Activated T-cell treated with anti-CD3 and anti-CD28 coated beads for 24 hours (primary cell): ENCODE measurements at places on chromosomes 7 and 10.

GRCh38 chr10:416091-416515 lies 273.4 kb downstream of the DIP2C start:
- no peak for DNase-seq

- DNase-seq = peak; percentile 62
These were observed 28.2 kb downstream of the PFKP start for GRCh38 chr10:3095373-3096139.

DNA sequence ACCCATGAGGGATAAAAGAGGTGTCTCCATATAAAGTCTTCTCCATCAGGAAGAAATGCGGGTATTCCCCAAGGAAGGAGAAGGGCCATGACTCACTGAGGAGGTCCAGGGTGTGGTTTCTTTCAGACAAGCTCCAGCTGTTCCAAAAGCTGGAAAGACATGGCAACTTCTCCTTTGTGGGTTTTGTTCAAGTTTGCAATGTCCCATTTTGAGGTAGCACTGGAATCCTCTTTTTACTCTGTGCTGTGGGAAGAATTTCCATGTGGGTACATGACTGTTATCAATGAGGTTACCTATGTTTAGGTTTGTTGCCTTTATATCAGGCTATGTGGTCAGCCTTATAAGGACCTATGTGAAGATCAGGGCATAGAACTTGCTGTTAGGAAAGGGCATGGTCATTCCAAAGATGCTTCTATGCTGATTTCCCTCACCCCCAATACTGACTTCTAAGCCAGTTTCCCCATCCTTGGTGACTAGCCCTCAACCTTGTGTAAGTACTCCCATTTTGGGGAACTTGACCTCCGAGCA lies 697.5 kb downstream of the INHBA start:
- DNase-seq = no peak

- DNase-seq = peak; percentile 70
These were observed 561 bp upstream of the HNRNPF start for GRCh38 chr10:43409385-43410109.

GRCh38 chr10:119818889-119819270 lies 53.8 kb downstream of the MCMBP start:
- DNase-seq = no peak

- DNase-seq = no peak
These were observed 526.6 kb downstream of the GLRX3 start for GRCh38 chr10:130662775-130663174.

- no peak for DNase-seq
These were observed 226.9 kb downstream of the TNS3 start for GRCh38 chr7:47354831-47355541.

- DNase-seq = no peak
These were observed 19.6 kb upstream of the SCIN start for GRCh38 chr7:12550956-12551355.

DNA sequence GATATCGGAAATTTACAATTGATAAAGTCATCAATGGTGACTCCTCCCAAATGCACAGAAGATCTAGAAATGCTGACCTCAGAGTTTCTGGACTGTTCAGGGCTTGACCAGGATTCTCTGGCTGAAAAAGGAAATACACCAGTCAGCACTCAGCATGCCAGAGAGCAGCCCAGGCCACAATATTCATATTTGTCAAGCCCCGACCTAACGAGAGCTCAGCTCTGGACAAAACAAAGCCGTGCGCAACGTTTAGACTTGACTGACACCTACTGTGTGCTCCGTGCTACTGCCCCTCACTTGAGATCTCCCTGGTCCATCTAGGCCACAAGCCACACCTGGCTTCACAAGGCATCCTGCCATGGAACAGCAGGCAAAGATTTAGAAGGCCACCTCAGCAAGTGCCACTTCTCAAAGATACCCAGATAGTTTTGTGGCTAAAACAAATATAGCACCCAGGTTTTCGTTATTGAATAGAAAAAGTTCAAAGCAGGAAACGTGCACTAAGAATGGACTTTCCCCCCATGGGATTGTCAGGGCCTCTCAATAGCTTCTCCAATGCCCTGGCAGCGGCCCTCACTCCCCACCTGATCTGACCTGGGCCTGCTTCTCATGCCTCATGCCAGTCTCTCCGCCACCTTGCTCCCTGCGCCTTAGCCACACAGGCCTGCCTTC lies 218.3 kb downstream of the FAM107B start:
- no peak for DNase-seq

DNA sequence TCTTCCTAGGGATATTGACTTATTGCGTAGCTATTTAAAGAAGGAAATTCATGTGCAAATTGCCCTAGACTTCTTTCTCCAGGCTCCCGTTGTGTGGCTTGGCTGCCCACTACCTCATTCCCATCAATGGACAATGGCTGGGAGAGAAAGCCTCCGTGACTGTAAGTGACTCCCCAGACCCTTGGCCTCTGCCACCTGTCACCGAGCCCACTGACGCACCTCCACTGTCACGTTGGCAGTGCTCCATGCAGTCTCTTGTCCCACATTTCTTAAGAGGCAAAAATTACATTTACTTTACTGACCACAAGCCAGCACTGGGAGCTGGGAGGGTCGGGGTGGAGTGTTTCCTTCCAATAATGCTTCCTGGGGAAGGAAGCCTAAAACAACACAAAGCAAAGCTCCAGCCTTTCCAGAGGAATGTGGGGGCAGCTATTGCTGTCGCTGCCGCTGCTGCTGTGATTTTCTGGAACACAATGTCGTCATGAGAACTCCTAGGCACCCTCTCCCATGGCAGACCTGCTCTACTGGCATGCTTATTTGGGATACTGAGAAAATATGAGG lies 89.7 kb upstream of the STEAP1B start:
- no peak for DNase-seq

- no peak for DNase-seq
These were observed 44.2 kb upstream of the TES start for GRCh38 chr7:116166156-116166555.

DNA sequence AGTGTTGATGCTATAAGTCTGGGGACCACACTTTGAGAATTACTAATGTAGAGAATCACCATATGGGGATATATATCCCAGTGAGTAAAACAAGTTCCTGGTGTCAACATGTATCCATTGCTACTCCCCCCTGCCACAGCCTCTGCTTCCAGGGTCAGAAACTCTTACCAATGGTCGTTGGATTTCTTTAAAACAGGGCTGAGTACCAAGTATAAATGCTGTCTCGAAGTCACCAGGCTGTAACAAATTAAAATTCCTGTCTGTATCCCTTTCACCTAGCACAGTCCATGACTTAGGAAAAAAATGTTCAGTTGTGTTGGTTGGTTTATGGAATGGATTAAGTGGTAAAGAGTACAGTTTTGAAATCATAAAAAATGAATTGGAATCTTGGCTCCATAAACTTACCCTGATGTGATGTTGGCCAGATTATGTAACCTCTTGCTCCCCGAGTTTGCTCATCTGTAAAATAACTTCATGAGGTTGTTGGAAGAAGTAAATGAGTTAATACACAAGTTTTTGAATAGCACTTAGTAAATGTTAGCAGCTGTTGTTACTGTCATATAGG lies 364.0 kb upstream of the LRGUK start:
- DNase-seq = no peak

DNA sequence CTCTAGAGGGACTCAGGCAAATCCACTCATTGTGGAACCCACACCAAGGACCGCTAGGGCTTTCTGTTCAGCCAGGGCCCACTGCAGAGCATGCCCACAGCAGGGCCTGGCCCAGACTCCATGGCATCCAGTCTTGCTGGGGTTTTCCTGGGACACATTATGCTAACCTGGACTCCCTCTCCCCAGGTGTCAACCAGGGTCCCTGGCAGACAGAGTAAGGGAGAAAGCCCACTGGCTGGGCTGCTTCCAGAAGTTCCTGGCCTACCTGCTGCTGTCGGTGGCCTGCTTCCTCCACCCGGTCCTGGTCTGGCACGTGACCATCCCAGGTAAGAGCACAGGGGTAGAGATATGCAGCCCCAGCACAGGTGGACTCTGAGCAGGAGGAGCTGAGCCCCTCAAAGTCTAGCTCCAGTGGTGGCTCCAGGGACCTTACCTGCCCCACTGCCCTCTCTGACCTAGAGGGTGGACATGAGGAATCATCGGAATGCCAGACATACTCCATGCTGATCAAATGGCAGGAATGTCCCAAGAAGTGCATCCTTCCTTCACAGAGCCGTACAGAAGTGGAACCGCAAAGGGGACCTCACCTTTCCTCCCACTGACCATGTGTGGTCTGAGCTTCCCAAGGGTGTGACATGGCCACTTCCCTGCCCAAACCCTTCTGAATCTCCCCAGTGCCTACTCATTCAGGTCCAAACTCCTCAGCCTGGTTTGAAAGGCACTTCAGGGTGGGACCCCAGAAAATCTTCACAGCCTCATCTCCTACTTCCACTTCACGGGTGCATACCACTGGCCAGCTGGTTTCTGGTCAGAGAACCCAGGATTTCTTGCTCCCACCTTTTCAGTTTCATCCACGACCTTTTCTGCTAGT lies 22.5 kb downstream of the TMEM72 start:
- DNase-seq = no peak

- DNase-seq = peak; percentile 7
These were observed 319.0 kb downstream of the GRID1 start for GRCh38 chr10:86047588-86047987.

DNA sequence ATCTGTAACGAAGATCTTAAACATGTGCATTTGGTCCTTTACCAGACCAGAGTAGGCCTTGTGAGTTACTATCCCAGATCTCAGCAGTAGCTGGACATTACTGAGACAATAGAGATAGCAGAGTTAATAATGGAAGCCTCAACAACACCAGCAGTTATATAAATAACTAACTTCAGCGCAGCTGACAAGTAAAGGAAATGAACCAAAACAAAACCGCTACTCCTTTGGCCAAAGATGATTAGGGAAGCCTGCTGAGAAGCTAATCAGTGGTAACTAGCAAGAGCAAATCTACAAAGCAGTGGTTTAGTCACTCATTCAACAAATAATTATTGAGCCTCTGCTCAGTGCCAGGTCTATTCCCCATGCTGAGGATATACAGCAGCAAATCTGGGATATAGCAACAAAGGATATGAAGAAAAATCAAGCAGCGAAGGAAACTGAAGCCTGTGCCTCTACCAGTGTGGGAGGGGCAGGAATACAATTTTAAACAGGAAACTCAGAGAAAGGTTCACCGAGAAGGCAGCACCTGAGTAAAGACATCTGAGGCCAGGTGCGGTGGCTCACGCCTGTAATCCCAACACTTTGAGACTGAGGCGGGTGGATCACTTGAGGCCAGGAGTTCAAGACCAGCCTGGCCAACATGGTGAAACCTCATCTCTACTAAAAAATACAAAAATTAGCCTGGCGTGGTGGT lies 103.6 kb downstream of the ELMO1 start:
- no peak for DNase-seq

GRCh38 chr7:40298421-40298820 lies 163.6 kb downstream of the SUGCT start:
- no peak for DNase-seq

GRCh38 chr10:83372646-83373045 lies 766.7 kb upstream of the GHITM start:
- DNase-seq = no peak

DNA sequence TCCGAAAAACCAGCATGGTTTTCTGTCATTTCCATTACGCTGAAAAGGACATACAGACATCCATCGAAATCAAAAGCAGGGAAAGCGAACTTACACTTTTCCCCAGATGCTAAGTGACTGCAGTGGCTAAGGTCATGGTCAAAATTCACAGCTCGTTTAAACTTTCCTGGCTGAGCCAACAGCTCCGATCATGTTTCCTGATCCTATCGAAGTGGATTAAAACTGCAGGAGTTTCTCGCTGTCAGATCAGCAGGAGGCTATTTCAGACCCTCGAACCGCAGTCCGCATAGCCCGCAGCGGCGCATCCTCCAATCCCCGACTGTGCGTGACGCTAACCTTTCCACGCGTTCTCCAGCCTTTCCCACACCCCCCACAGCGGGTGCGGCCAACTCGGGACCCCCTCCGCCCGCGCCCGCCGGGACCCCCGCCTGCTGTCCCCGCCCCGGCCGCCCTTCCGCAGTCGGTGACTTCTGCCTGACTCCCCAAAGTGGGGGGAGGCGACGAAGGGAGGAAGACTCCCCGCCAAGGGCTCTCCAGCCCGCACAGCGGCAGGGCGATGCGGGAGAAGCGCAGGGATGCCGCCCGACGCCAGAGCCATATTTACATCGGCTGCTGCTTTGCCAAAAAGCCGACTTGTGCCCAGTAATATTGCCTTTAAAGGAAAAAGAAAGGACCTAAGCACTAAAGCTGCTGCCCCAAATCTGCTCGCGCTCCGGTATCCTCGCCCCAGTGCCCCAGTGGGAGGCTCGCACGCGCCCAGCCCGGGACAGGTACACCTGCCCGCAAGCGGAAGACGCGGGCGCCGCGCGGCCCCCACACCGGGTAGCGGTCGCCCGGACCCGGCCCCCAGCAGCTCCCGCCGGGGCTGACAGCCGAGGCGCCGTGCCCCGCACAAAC lies 1.2 kb downstream of the PIP4K2A start:
- peak; percentile 22 for DNase-seq

GRCh38 chr10:88370713-88371112 lies 212.4 kb downstream of the RNLS start:
- DNase-seq = no peak

DNA sequence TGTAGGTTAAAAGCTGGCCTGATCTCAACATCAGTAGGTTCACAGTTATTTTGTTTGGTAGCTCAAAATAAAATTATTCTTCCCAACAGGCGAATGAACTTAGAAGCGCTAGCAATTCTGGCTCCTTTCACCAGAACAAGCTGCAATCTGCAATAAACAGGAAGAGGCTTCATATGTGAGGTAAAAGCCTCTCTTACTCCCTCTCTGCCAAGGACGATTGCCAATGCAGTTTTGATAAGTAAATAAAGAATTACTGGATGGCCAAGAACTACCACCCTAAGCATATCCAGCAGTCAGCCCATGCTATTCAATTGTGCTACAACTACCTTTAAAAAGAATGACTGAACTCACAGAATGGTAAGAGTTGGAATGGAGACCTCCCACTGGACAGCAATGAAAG lies 150.0 kb upstream of the LAMB4 start:
- no peak for DNase-seq
